ELR (cell line): ENCODE measurements at places on chromosomes 1 and 21.

DNA sequence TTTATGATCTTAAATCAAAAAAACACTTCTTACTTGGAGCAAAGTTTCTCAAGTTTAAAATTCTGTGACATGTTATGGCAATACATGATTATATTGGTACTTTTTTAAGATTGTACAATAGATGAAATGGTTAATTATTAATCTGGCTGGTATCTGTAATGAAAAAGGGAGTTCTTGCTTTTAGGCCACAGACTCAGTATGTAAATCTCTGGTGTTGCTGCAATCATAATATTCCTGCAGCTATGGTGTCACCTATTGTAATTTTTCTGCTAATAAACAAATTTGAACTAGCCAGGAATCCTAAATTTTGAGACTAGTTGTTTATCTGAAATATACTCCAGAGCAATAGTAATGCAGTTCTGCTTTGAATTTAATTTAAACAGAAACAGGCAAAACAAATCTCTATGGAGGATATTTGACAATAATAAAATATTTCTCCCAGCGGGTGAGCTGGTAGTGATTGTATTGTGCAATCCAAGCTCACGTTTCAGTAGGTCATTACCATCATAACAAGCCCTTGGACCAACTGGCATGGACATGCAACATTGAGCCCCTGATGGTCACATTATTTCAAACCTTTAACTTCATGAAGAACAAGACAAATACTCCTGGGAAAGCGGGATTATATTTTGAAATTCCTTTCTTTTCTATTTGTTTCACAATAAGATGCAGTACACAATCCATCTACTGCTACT lies 77.2 kb upstream of the USH2A start:
- no peak for DNase-seq

- DNase-seq, result no peak
These were observed 21.0 kb upstream of the CFAP126 start for GRCh38 chr1:161388639-161389038.

- no peak for DNase-seq
These were observed 113.7 kb downstream of the RUNX1 start for GRCh38 chr21:34935452-34935851.

- DNase-seq, result no peak
These were observed 74.6 kb downstream of the MAN1C1 start for GRCh38 chr1:25691211-25691610.

DNA sequence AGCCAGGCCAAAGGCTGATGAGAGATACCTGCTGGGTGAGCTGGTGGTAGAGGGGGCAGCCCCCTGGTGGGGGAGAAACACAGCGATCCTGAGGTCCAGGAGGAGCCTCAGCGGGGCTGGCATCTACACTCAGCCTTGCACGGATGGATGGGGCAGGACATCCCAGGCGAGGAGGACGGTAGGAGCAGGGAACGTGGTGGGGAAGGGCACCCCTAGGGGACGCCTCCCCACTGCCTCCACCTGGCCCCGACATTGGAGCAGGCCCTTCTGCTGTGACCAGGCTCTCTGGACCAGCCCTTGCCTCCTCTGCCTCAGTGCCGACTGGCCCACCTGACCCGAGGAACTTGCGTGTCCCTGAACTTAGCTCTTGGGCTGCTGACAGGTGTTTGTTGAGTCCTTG lies 6.4 kb upstream of the MMEL1 start:
- DNase-seq, result no peak

GRCh38 chr1:171366085-171366484 lies 52.1 kb downstream of the FMO4 start:
- no peak for DNase-seq

- peak; percentile 6 for DNase-seq
These were observed 26.2 kb downstream of the ZMYND12 start for GRCh38 chr1:42429603-42430002.

DNA sequence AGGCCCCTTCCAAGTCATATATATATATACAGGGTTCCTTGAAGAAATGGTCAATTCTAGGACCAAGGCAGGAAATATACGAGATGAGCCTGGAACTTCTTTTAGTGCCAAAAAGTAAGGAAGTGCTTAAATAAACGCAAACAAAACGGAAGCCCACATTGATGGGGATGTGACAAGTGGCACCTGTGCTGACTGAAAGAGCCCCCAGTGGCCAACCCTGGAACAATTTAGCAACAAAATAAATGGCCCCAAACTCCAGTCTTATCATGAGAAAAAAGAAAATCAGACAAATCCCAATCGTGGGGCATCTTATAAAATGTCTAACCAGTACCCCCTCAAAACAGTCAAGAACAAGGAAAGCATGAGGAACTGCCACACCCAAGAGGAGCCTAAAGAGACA lies 17.7 kb downstream of the PLA2G5 start:
- DNase-seq, result no peak

GRCh38 chr1:241606544-241606943 lies 33.6 kb downstream of the CHML start:
- peak; percentile 78 for DNase-seq

DNA sequence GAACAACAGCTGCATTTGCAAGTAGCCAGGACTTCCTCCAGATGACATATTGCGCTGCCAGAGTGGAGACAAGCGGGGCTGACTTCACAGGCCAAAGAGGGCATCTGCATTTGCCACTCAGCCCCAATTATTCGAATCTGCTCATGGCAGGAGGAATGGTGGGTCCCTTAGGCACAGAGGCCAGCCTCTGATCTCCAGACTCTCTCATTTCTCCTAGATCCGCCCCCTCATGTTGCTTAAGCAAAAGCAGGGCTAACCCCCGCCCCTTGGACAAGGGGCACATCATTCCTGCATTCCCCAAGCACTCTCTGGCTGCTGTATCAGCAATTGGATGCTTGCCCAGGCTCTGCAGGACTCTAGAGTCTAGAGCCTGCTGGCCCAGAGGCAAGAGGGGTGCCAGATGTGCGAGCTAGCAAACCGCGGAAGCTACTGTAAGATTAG lies 262.4 kb downstream of the ST6GALNAC3 start:
- peak; percentile 11 for DNase-seq

GRCh38 chr1:109740615-109741373 lies at the start of gene GSTM3:
TSS of gene GSTM3 (minus strand) at chr1:109741038. CDS start at chr1:109740287, 751 bp downstream.
- DNase-seq, result peak; percentile 3

- no peak for DNase-seq
These were observed 8.1 kb downstream of the KAZN start for GRCh38 chr1:14606632-14607031.

- peak; percentile 94 for DNase-seq
These were observed 588 bp upstream of the IGSF8 start for GRCh38 chr1:160098852-160099561.

GRCh38 chr1:229136822-229137221 lies 134.1 kb upstream of the RAB4A start:
- DNase-seq, result no peak

GRCh38 chr1:46013581-46013980 lies 118.8 kb downstream of the PIK3R3 start:
- peak; percentile 36 for DNase-seq

GRCh38 chr1:228105270-228105995 lies 2.3 kb upstream of the C1orf35 start:
- DNase-seq, result no peak

- DNase-seq, result no peak
These were observed 2.0 kb upstream of the ENAH start for GRCh38 chr1:225654688-225655508.

GRCh38 chr1:102661481-102661880 lies 446.8 kb downstream of the COL11A1 start:
- DNase-seq, result no peak
